ENCODE measurements at places on chromosomes 12 and 14. TPM values are rescaled to one million over a fixed set of nuclear protein-coding genes. Genes with fewer than 3 reads are reported as not detected.

The POLE gene
- total RNA-seq = 55.0 TPM

The TEX52 gene
- not detected for total RNA-seq

The RDH12 gene
- total RNA-seq = 1.00 TPM

The PLEKHH1 gene
- total RNA-seq = 13.2 TPM

The TAS2R8 gene
- 1.5 TPM for total RNA-seq

The C1RL gene
- 7.1 TPM for total RNA-seq

The ATL1 gene
- total RNA-seq = 57.2 TPM

The RD3L gene
- not detected for total RNA-seq

The HOXC12 gene
- not detected for total RNA-seq

The RNASE7 gene
- total RNA-seq = not detected

The BMAL2 gene
- 12.9 TPM for total RNA-seq

The PRH2 gene
- 0.64 TPM for total RNA-seq

The SPTB gene
- total RNA-seq = 15.4 TPM

The ANHX gene
- not detected for total RNA-seq

The GUCY2C gene
- 0.09 TPM for total RNA-seq

The RDH16 gene
- total RNA-seq = 1.1 TPM

The CCDC198 gene
- 5.4 TPM for total RNA-seq

The B3GNT4 gene
- total RNA-seq = 8.3 TPM

The ACIN1 gene
- total RNA-seq = 111 TPM

The TMEM121 gene
- 12.5 TPM for total RNA-seq

The ZNF891 gene
- total RNA-seq = 17.6 TPM
